Stimulated activated CD8-positive, alpha-beta memory T cell treated with anti-CD3 and anti-CD28 coated beads, Interleukin-15, amount 100 ng/mL, for 24 hours (primary cell): ENCODE measurements at places on chromosomes 7 and 10.

DNA sequence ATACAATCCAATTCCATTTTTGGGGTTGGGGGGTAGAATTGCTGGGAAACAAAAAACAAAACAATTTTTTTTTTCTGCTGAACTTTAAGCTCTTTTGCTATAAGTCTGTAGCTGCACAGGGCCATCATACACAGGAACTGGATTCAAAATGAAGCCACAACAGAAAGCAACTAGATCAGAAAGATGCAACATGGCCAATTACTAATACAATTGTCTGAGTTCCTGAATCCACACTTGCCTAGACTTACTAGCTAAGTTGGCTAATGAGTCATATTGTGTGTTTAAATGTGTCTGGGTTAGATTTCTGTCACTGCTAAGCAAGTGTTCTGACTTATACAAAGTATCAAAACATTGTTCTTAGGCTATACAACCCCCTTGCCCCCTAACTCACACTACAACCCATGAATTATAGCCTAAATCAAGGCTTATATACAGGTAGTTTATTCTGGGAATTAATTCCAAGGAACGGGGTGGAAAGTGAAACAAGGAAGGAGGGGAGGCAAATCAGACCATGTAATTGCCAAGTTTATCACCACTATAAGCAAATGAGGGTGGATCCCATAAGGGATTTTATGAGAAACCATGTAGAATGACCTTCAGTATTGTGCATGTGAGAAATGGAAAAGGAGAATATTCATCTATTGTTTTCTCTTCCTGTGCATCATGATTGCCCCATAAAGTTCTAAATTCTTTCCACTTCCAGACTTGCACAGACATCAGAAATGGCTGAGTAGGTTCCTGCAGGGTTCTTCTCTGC is 337.9 kb upstream of the SORCS1 start:
- no peak for DNase-seq

GRCh38 chr10:62748386-62748785 is 56.1 kb upstream of the ADO start:
- DNase-seq, result no peak

DNA sequence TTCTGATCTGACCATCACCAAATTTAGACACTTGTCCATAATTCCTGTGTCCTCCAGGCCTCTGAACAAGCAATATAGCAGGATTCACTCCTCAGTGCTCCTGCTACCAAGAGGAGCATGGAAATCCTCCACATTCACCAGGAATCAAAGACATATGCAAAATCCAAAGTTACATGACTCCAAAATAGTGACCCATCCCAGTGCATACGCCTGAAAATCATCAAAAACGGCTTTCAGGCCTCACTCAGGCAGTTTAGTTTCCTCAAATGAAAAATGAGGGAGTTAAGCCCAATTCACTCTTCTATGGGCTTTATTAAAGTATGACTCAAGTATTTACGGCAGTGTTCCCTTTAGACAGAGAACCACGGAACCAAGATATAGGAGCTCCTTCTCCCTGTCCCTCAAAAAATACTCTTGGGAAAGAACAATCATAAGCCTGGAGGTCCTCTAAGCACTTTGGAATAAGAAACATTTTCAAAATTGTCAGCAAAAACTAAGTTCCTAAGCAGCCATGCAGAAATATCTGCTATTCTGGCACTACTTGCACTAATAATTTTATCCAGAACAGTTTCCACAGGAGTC is 240.7 kb downstream of the PARD3 start:
- DNase-seq, result no peak

DNA sequence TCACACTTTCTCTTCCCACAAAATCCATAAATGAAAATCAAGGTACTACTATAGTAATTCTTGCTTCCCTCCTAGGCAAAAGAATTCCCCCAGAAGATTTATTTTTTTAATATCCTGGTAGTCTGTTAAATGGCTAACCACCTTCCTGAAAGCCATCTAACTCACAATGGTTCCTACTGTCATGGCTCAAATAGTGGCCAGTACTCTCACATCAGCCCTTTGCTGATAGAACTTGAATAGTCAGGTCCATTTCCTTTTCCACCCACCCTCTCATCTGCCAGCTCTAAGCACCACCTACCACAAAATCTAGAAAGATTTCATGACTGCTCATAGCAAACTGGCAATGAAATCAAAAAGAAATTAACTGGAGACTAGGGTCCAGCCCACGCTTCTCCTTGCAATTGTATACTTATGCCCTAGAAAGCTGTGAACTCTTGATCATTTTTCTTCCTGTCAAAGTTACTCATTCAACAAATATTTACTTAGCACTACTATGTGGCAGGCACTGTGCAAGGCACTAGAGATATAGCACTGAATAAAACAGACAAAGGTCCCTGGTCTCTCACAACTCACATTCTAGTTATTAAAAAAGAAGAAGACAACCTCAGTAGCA is 60.4 kb downstream of the ARMH3 start:
- DNase-seq, result no peak

- DNase-seq, result no peak
These were observed 33.9 kb downstream of the TSPAN14 start for GRCh38 chr10:80487791-80488538.

- no peak for DNase-seq
These were observed 83.2 kb upstream of the MBL2 start for GRCh38 chr10:52855546-52856325.

DNA sequence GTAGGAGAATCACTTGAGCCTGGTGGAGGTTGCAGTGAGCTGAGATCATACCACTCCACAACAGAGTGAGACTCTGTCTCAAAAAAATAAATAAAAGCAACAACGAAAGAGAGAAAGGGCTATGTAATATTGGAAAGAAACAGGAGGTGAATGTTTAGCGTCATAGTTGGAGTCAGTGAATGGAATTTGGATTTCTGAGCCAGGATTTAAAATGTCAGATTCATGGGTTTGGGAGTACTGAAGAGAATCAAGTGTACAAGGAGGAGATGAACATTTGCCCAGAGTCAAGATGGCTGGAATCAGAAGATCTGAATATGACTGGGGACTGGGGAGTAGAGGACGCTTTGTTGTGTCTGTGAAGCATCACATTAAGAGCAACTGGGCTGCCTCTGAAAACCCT is 366.4 kb downstream of the GALNT17 start:
- no peak for DNase-seq

DNA sequence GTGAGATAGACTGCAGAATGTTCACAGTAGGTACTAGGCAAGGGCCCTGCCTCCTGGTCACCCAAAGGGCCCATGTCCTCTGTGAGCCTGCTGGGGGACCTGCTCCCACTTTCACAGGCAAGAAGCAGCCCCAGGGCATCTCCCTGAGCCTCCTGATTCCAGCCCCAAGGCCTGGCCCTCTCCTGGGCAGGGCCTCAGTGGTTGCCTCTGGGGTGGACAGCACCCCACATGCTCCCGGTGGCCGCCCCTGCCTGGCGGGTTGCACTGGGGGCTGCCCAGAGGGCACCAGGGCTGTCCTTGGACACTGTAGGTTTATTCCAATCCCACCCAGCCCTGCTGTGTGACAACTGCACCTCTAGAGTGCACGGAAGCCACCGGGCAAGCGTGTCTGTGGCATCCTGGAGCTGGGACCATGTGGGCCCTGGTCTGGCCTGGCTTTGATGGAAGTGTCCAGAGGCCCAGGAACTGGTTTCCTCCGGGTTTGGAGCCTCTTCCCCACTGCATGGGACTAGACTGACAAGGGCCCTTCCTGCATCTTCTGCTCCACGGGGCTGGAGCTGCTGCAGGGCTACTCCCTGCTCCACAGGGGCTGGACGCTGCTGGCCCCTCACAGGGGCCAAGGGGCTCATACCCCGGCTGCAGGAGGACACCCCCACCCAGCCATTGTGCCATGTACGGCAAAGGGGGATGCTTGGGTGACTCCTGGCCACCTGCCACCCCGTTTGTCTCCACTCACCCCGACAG is 25.0 kb upstream of the SYCE1 start:
- no peak for DNase-seq

GRCh38 chr7:27183682-27184336 is 1.2 kb downstream of the HOXA11 start:
- no peak for DNase-seq

GRCh38 chr7:138816650-138817049 is 18.7 kb upstream of the ATP6V0A4 start:
- no peak for DNase-seq

- DNase-seq, result no peak
These were observed 20.4 kb upstream of the TTYH3 start for GRCh38 chr7:2611401-2611800.

GRCh38 chr10:60377042-60377352 is 12.7 kb downstream of the ANK3 start:
- DNase-seq, result no peak

DNA sequence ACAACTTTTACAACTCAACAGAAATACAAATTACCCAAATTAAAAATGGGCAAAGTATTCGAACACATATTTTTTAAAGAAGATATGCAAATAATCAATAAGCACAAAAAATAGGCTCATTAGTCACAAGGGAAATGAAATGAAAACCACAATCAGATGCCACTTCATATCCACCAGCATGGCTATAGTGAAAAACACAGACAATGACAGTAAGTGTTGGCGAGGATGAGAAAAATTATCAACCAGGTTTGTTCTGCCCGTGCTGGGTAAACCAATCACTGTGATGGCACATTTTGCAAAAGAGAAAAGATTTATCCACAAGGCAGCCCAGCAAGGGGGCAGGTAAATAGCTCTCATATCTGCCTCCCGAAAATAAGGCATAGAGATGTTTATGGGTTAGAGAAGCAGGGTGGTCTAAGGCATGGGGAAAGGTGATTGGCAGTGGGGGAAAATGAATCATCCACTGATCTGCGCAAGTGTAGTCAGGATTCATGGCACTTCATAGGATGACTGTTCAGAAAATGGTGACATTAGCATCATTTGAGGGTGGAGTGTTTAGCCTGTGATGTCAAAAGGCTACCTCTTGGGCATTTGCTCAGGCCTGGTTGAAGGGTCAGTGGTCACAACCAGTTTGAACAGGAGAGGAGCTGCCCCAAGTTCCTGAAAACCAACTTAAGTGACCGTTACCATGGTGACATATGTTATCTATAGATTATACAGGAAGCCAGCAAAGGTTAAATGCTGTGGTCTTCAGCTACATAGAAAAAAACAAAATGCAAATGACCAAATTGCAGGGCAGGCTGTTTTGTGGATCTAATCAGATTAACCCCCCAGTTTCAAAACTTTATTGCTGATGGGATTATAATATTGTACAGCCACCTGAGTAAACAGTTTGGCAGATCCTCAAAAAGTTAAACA is 8.0 kb upstream of the CFAP70 start:
- DNase-seq, result no peak

GRCh38 chr7:5193880-5194279 is 3.8 kb downstream of the WIPI2 start:
- no peak for DNase-seq

DNA sequence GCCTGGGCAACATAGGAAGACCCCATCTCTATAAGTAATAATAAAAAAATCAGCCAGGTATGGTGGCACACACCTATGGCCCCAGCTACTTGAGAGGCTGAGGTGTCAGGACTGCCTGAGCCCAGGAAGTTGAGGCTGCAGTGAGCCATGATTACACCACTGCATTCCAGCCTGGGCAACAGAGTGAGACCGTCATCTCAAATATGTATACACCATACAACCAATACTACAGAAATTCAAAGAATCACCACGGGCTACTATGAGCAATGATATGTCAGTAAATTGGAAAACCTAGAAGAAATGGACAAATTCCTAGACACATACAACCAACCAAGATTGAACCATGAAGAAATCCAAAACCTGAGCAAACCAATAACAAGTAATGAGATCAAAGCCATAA is 60.3 kb upstream of the ZC3HAV1 start:
- no peak for DNase-seq

DNA sequence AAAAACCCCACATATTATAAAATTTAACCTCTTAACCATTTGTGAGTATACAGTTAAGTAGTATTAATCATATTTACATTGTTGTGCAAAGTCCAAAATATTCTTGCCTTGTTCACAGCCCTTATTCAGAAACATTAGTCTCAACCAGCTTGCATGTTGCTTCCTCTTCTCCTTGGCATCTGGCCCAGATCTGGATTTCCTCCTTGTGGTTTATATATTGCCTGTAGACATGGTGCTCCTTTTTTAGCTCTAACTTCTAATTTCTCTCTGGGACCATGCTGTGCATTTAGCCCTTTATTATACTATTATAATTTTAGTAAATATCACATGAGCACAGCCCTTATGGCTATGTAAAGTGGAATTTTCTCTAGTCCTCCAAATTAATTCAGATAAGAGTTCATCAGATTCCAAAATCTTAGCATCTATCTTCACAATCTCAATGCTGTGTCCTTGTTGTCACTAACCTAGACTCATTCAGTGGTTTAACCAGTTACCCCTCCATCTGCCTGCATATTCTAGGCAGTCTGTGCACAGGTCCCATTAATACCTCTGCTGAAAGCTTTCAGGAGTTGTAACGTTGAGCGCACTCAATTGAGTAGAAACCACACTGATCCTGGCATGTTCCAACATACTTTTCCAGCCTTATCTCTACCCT is 7.9 kb downstream of the CPED1 start:
- no peak for DNase-seq

DNA sequence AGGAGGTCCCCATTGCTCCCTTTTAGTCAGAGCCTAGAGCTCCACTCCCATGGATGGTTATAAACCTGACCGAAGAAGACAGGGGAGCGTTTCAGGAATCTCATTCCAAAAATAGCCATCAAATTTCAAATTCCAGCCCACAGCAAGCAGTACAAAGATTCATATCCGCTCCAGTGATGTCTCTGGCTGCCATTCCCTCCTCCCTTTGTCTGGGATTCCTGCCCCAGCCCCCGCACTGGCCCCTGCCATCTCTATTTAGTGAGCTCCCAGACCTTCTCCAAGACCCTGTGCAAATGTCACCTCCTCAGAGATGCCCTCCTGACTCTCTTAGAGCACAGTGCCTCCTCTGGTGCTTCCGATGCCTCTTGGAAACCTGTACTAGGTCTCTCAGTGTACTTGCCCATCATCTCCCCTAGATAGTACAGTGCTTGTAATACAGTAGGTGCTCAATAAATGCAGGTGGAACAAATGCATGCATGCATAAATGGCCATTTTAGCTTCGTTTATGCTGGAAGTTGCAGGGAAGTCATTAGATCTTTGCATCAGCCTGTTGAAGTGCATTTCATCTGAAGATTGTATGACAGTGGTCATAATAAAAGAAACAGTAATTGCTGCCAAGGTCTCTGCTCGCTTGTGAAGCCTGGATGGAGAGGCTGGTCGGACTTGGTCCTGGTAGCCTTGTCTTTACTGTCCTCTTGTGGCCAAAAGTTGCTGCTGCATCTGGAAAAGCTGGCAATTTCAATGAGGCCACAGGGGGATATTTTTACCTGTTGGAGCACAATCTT is 32.0 kb upstream of the HABP2 start:
- DNase-seq, result no peak

- no peak for DNase-seq
These were observed 71.7 kb upstream of the TMEM106B start for GRCh38 chr7:12139416-12139815.

- no peak for DNase-seq
These were observed 52.5 kb downstream of the SCRN1 start for GRCh38 chr7:29937132-29937531.

GRCh38 chr7:157017603-157018327 is 7.3 kb upstream of the MNX1 start:
- DNase-seq, result no peak
